ENCODE measurements at places on chromosomes 12 and 14. TPM values are rescaled to one million over a fixed set of nuclear protein-coding genes. Genes with fewer than 3 reads are reported as not detected.

Gene SLCO1B1
- not detected for total RNA-seq

Gene POLE2
- total RNA-seq = 8.8 TPM

Gene LTBR
- 108 TPM for total RNA-seq

Gene GNB3
- 2.9 TPM for total RNA-seq

Gene OAS2
- 3.3 TPM for total RNA-seq

Gene SERPINA1
- not detected for total RNA-seq

Gene FOXN4
- total RNA-seq = not detected

Gene DNAJC22
- 0.29 TPM for total RNA-seq

Gene KCNK10
- not detected for total RNA-seq

Gene E2F7
- total RNA-seq = 35.9 TPM

Gene ADAMTS20
- total RNA-seq = not detected

Gene LRP1
- 1.6 TPM for total RNA-seq

Gene CCDC184
- 0.10 TPM for total RNA-seq

Gene IFNG
- not detected for total RNA-seq

Gene FAM181A
- not detected for total RNA-seq

Gene FOXA1
- total RNA-seq = not detected

Gene TMX1
- 62.2 TPM for total RNA-seq

Gene REM2
- not detected for total RNA-seq

Gene HCAR3
- total RNA-seq = not detected

Gene PUS1
- 15.7 TPM for total RNA-seq

Gene SP7
- not detected for total RNA-seq

Gene ACOT2
- total RNA-seq = 13.5 TPM

Gene LPAR5
- not detected for total RNA-seq

Gene GPR33
- total RNA-seq = not detected

Gene SALL2
- 0.98 TPM for total RNA-seq

Gene LRP1-AS
- not detected for total RNA-seq

Gene PTPRO
- not detected for total RNA-seq

Gene CRACR2A
- 15.7 TPM for total RNA-seq

Gene PCED1B
- 0.38 TPM for total RNA-seq
